ENCODE measurements at places on chromosomes 16 and 17.

DNA sequence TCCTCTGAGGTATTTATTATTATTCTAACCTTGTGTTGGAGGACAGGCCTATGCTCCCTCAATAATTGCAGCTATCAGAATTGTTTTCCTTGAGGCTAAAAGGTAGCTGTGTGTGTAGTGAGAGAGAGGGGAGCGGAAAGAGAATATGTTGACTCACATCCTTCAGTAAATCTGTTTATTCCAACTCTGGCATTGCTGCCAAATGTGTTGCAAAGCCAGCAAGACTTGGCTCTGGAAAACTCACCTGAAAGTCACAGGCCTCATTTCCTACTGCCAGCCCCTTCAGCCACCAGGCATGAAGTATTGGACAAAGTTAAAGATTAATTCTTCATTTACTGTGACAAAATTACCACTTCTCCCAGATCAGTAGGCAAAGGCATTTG lies 9.6 kb downstream of the CA10 start:
- no peak for DNase-seq

GRCh38 chr17:83075270-83075880 lies 4.0 kb upstream of the METRNL start:
- no peak for DNase-seq

- DNase-seq = no peak
Measured at GRCh38 chr17:49567104-49567521, 8.6 kb upstream of the NXPH3 start.

DNA sequence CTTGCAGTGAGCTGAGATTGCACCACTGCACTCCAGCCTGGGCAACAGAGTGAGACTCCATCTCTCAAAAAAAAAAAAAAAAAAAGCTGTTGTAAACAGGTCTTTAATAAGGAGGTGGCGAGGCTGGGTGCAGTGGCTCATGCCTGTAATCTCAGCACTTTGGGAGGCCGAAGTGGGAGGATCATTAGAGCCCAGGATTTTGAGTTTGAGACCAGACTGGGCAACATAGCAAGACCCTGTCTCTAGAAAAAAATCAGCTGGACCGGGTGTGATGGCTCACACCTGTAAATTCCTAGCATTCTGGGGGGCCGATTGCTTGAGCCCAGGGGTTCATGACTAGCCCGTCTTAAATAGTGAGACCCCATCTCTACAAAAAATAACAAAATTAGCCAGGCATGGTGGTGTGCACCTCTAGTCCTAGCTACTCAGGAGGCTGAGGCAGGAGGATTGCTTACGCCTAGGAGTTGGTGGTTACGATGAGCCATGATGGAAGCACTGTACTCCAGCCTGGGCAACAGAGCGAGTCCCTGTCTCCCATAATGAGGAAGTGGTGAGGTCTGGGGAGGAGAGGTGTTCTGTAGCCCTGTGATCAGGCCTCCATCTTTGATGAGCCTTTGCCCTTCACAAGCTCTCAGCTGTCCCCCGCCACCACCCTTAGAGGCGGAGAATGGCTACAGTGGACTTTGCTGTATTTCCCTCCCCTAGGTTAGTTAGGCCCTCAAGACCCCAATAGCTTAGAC lies 36.2 kb downstream of the ZNF778 start:
- no peak for DNase-seq

DNA sequence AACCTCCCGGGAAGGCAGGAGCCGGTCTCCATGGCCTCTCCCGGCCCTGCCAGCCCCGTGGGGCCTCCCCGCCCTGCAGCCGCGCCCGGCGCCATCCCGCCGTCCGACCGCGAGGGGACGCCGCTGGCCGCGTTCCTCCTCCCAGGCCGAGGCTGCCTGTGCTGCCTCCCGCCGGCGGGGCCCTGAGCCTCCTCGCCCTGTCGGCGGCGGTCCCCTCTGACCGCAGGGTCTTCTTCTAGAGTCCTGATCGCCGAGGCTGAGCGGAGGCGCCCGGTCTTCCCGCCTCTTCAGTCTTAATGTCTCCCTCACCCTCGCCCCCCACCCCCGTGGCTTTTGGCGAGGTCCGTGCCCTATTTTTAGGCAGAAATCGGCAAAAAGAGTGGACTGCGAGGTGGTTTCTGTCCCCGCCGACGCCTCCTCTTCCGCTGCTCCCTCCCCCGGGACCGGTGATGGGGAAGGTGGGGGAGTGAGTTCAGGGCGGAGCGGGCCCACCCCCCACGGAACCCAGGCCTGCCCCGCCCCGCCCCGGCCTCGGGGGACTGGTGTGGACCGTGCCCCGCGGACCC lies 794 bp upstream of the CPNE7 start:
- no peak for DNase-seq

DNA sequence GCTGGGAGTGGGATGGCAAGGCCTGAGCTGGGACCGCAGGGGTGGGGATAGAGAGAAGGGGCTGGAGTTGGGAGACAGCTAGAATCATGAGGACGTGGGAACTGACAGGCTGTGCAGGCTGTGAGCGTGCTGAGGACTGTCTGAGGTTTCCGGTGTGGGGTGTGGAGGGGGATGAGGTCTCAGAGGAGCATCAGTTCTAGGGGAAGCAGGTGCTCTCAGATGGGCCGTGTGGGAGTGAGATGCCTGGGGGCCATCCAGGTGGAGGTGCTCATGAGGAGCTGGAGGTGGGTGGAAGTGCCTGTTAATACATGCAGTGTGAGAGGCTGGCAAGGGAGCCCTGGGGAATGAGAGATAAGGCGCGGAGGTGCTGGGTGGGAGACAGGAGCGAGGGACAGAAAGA lies 27.2 kb downstream of the HASPIN start:
- no peak for DNase-seq

- DNase-seq = no peak
Measured at GRCh38 chr16:5820472-5820871, 722.9 kb upstream of the EEF2KMT start.

GRCh38 chr17:78727057-78727456 lies 55.0 kb downstream of the CYTH1 start:
- no peak for DNase-seq

DNA sequence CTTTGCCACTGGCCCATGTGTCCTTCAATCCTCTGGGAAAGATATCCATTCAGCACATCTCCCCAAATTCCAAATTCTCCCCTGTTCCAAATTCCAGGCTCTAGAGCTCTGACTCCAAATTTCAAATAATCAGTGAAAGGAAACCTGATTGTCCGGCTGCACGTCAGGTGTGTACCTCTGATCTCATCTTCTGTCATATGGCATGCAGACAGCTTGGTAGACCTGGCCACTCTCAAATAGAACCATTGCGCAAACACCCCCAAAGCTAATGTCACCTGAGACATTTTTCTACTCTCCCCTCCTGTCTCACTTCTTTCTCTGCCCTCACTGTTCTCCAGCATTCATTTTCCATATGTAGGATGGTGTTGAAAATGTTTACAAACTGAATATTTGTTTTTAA lies 337.0 kb upstream of the DYNLRB2 start:
- DNase-seq = no peak

DNA sequence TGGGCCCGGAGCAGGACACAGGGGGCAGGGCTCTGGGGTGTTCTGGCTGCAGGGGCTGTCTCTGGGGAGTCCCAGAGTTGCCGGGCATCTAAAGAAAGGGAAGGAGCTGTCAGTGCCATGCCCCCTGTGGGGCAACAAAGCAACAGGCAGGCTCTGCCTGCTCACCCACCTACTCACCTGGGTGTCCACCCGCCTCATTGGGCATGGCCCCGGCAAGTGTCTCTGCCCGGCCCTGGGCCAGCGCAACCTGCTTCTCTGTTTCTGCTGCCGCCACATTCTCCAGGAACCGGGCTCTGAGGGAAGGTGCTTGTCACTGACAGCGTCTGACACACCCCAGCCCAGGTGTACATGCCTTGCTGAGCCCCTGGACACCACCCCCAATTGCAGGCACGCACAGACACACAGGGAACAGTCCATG lies 7.3 kb downstream of the TMEM208 start:
- no peak for DNase-seq

DNA sequence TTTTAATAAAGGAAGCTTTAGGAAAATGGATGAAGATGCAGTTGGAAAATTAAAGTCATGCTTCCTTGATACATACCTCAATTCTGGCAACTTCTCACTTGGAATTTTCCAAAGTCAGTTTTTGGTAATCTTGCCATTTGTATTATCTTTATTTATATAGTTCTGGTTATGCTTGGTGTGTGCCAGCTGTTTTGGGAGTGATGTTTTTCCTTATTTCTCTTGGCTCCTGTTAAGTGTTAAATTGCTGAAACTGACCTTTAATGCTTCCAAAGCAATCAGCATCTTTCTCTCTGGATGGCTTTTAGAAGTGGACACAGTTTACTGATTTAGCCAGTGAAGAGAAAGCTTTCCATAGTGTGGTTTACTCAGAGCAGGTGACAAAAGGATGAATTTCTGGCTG lies 70.1 kb upstream of the HAS3 start:
- DNase-seq = no peak

DNA sequence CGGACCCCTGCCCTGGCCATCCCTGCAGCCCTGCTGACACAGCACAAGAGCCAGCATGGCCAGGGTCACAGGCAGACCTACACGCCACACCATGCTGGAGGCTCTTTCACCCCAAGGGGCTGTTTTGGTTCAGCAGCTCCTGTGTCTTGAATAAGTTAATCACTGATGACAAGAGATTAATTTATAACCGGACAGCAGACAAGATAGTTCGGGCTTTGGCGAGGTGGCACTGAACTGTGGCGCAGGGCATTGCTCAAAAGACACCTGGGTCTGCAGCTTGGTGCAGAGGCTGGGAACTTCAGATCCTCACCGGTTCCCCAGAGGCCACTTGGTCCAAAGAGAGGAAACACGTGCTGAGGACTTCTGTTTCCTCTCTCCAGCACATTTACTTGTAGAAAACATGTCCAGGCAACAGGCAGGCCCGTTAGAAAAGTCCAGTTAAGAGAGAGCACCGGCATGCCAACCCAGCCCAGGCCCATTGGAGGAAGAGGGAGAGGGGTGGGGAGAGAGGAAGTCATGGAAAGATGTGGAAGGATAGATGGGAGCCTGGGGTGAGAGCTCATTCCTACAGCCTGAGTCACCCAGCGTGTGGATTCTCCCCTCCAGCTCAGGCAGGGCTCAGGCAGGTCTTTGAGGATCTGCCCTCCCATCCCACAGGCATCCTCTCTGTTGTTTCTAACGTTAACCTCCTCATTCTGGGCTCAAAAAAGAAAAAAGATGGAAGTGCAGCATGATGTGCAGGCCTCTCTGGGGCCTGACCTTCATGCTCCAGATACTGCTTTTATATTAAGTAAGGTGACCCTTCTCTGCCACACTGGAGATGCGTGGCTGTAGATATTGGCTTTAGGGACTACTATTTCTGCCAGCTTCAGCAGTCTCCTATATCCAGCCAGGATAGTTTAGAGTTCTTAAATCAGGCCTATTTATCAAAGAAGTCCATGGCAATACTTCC lies 80.0 kb upstream of the HNF1B start:
- DNase-seq = no peak

DNA sequence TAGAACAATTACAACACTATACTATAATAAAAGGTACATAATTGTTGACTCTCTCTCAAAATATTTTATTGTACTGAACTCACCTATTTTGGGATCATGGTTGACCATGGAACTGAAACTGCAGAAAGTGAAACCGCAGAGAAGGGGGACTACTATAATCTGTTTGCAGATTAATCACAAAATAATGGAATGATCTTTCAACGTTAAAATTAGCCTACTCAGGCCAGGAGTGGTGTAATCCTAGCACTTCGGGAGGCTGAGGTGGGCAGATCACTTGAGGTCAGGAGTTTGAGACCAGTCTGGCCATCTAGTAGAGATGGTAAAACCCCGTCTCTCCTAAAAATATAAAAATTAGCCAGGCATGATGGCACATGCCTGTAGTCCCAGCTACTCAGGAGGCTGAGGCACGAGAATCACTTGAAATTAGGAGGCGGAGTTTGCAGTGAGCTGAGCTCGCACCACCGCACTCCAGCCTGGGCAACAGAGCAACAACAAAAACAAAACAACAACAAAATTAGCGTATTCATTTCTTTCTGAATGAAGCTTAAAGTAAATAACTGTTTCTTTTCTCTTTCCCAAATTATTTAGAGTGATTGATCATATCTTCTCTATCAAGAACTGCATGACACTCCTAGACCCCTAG lies 45.6 kb downstream of the IKZF3 start:
- DNase-seq = no peak

DNA sequence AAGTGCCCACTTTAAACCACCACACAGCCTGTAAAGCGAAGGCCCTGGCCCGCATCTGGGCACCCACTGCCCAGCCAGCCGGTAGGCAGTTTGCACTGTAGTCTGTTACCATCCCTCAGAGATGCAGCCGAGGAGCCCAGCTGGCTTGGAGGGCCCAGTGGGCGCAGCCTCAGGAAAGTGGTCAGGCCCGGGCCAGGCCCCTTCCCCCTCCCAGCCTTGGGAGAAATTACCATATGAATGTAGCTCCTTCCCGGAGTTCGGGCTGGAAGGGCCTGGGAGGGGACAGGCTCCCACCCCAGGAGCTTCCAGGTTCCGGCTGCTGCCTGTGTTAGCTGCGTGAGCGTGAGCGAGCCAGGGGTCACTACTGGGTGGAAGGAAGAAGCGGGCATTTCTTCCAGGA lies 325.4 kb downstream of the SEC14L1 start:
- DNase-seq = no peak

- no peak for DNase-seq
Measured at GRCh38 chr16:7548796-7549318, 216.2 kb downstream of the RBFOX1 start.

GRCh38 chr17:11742886-11743285 lies 144.6 kb downstream of the DNAH9 start:
- DNase-seq = no peak

- DNase-seq = no peak
Measured at GRCh38 chr16:30974348-30974747, 10.7 kb upstream of the HSD3B7 start.

GRCh38 chr17:82128287-82128686 lies 30.3 kb upstream of the FASN start:
- no peak for DNase-seq

DNA sequence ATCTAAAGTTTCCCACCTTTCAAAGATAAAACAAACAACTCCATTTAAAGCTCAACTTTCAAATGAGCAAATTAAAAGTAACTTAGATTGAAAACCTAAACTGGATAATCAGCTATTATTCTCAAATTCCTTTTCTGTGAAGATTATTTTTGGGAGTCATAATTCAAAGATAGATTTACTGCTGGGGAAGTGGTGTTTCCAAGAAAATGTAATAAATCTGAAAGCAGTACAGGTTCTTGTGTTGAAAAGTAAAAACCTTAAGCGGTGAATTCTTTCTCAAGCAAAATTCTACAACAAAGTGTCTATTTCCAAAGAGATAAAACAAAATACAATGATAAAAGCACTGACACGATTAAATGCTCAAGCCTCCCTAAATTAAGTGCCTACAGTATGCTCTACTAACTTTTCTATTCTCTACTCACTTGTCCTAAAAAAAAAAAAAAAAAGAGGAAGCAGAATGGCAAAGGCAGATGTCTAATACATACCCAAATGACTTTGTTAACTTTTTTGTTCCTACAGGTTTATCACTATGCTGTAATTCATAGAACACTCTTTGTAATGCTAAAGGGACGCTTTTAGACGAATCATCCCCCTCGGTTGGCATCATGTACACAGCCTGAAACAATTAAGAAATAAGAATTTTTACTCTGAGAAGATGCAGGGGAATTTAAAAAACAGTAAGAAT lies 34.5 kb downstream of the LITAFD start:
- no peak for DNase-seq

- no peak for DNase-seq
Measured at GRCh38 chr16:27217256-27217655, 13.9 kb downstream of the KDM8 start.

Measured in stimulated activated CD8-positive, alpha-beta memory T cell treated with anti-CD3 and anti-CD28 coated beads, Interleukin-7, amount 100 ng/mL, for 1 hour (primary cell).